ENCODE measurements at places on chromosomes 3 and 15. TPM values are rescaled to one million over a fixed set of nuclear protein-coding genes. Genes with fewer than 3 reads are reported as not detected.

ZBTB47 gene
- 22.9 TPM for total RNA-seq

GOLGA8G gene
- total RNA-seq, result not detected

ALDH1A3 gene
- total RNA-seq, result 38.6 TPM

OXTR gene
- 0.65 TPM for total RNA-seq

CLDN18 gene
- not detected for total RNA-seq

CPN2 gene
- not detected for total RNA-seq

ZPLD1 gene
- total RNA-seq, result not detected

TRIM42 gene
- not detected for total RNA-seq

GNAT1 gene
- total RNA-seq, result not detected

TMA7 gene
- total RNA-seq, result 203 TPM

CFAP91 gene
- 0.33 TPM for total RNA-seq

PLS1 gene
- 1.3 TPM for total RNA-seq

PROS1 gene
- 12.6 TPM for total RNA-seq

TMC3 gene
- not detected for total RNA-seq

GDPGP1 gene
- total RNA-seq, result 10.1 TPM

RARRES1 gene
- total RNA-seq, result 1.3 TPM

CFAP92 gene
- total RNA-seq, result 0.48 TPM

CCR1 gene
- not detected for total RNA-seq

CFAP161 gene
- 1.8 TPM for total RNA-seq

ADGRG7 gene
- not detected for total RNA-seq

STRC gene
- total RNA-seq, result not detected

GPR27 gene
- total RNA-seq, result not detected

GJD2 gene
- not detected for total RNA-seq

IQCH gene
- 1.6 TPM for total RNA-seq

CLSTN2 gene
- total RNA-seq, result under 0.01 TPM

COL6A5 gene
- total RNA-seq, result not detected

CCR9 gene
- total RNA-seq, result not detected

EPHA6 gene
- 0.48 TPM for total RNA-seq

All from vein endothelial cell (primary cell).